ENCODE measurements at places on chromosomes 7 and 10.

GRCh38 chr10:72318418-72319262 is 36.1 kb downstream of the DNAJB12 start:
- DNase-seq = no peak

- no peak for DNase-seq
Observed at GRCh38 chr7:148563583-148564274, 26.8 kb upstream of the C7orf33 start.

DNA sequence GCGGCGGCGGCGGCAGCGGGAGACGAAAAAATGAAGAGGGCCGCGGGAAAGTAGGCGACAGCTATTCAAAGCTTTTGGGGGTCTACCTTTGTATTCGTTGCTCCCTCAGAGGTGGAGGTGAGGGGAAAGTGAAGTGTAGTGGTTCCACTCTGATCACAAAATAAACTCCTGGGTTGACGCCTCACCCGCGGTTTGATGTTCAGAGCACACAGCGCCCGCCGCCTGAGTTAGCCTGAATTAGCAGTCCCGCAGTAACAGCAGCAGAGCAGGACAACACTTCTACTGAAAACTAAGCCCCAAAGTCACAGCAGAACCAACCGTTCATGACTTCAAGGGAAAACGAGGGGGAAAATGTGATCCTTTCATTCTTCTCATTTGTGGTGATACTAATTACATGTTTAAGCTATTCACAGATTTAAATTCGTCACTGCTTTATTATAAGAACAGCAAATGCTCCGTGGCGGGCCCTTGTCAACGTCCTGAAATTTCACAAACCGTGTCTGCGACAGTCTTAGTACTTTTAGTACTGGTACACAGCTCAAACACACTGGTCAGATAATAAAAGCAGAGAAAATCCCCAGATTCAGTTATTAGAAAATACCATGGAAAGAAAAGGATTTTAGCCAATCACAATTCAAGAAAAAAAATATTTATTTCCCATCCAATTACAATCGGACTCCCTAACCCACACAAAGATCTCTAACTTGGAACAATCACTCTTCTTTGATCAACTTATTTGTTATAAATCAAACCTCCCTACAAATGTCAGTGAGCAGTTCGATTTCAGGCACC is 563 bp upstream of the JMJD1C start:
- peak; percentile 58 for DNase-seq

- DNase-seq = no peak
Observed at GRCh38 chr7:101650579-101651081, 21.5 kb upstream of the MYL10 start.
